Mesothelial cell of epicardium (in vitro differentiated cells): ENCODE measurements at places on chromosomes 1 and 21. TPM values are rescaled to one million over a fixed set of nuclear protein-coding genes. Genes with fewer than 3 reads are reported as not detected.
A peak's percentile ranks its signal among the peaks of the same experiment; 100 is the strongest.

The ENSA gene
- total RNA-seq, result 115 to 117 TPM (median 117 TPM) in 3 replicates

The TESK2 gene
- 4.3 to 4.9 TPM (median 4.3 TPM) in 3 replicates for total RNA-seq

The KDF1 gene
- 11.9 to 12.9 TPM (median 12.7 TPM) in 3 replicates for total RNA-seq

DNA sequence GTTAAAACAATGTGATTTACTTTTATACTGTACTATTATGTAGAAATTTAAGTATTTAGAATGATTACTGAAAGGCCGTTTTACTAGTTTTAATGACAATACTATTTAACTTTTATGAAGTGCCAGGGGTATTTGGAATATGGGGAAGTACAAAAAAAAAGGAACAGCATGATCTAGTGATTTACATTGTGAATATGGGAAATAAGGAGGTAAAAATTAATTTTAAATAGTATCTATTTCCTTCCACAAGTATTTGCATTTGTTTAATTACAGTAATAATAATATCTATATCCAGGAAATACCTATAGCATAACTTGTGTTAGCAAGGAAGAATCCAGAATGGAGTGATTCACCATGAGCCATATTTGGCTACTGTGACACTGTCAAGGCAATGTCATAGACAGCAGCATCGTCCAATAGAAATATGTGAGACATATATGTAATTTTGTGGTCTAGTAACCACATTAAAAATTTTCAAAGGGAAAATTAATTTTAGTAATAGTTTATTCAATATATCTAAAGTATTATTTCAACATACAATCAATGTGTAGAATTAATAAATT is 22.0 kb downstream of the CNST start:
- no peak for DNase-seq
- H3K27ac ChIP-seq, result no peak overlapping the region
- H3K27me3 ChIP-seq, result no peaks in the 10 kb centered on the region
- H3K4me3 ChIP-seq, result no peak overlapping the region
- H3K36me3 ChIP-seq, result peaks cover 31% of the 10 kb centered on the region
- peaks cover 19% of the 10 kb centered on the region for H3K4me1 ChIP-seq

DNA sequence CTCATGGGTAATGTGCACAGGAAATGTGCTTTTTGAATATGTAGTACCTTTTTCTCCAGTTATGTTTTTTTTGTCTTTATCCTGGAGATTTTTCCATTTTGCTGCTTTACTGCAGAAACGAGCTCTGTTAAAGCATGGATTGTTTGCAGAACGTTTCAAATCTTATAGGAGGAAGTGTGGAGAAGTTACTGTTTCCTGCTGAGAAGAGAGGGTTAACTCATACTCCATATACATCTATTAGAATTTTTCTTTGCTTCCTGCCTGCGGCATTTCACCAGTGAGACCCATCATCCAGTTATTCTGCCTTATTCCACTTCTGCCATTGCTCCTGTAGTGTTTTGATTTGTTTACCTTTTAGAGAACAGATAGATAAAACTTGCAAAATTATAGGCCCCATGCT is 2.0 kb downstream of the RPRD2 start:
- peak overlapping the region; percentile 98 for H3K27ac ChIP-seq
- H3K27me3 ChIP-seq, result no peaks in the 10 kb centered on the region
- H3K36me3 ChIP-seq, result no peaks in the 10 kb centered on the region
- H3K4me3 ChIP-seq, result peak overlapping the region; percentile 93

DNA sequence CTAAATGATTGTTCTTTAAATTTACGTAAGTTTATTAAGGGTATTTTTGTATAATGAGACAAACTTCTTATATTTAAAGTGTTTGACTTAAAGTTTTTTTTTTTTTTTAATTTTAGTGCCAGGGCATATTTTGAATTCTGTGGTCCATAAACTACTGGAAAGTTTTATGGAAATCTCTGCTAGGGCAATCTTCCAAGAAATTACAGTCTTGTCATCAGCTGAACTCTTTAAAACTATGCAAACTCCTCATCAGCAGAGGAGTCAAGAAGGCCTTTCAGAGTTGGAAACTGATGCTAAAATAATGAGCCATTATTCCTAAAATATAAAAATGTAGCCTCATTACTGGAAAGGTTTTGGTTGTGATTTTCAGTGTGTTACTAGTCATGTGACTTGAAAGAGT is 1201.9 kb downstream of the BRINP3 start:
- H3K27me3 ChIP-seq, result peaks cover 2% of the 10 kb centered on the region
- no peak overlapping the region for H3K4me3 ChIP-seq
- no peak for DNase-seq
- no peaks in the 10 kb centered on the region for H3K4me1 ChIP-seq

DNA sequence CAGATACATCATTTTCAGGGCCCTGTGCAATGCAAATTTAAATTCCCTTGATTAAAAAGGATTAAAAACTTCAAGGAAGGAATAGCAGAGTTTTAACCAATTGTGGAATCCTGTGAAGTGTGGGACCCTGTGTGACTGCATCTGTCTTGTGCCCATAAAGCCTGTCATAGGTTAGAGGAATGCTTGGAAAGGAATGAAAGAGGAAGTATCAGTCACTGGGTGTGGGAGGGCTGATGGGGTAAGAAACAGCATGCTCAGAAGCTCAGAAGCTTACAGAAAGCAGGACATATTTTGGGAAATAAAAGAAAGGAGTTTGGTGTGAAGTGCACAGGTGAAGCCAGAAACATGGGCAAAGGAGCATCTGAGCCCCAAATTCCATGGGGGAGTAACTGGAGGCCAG is 150.8 kb upstream of the ETV3 start:
- no peak overlapping the region for H3K27ac ChIP-seq
- H3K4me3 ChIP-seq, result no peak overlapping the region
- H3K36me3 ChIP-seq, result no peaks in the 10 kb centered on the region
- DNase-seq, result no peak
- peaks cover 10% of the 10 kb centered on the region for H3K4me1 ChIP-seq

GRCh38 chr1:155940993-155941844 is at the start of gene RXFP4:
TSS of gene RXFP4 (plus strand) at chr1:155941638. CDS start at chr1:155941710, 72 bp downstream.
- no peak within 1 kb of the TSS for H3K4me3 ChIP-seq
- no peaks in the 10 kb centered on the region for H3K36me3 ChIP-seq
- H3K4me1 ChIP-seq, result peaks cover 26% of the 10 kb centered on the region
- no peak for DNase-seq
- no peaks in the 10 kb centered on the region for H3K27me3 ChIP-seq
- peak within 1 kb of the TSS; percentile 64 for H3K27ac ChIP-seq
